ENCODE measurements at places on chromosomes 3 and 15. TPM values are rescaled to one million over a fixed set of nuclear protein-coding genes. Genes with fewer than 3 reads are reported as not detected.
A peak's percentile ranks its signal among the peaks of the same experiment; 100 is the strongest.

- DNase-seq: no peak
Observed at GRCh38 chr3:150453353-150453752, 45.3 kb downstream of the TSC22D2 start.

DNA sequence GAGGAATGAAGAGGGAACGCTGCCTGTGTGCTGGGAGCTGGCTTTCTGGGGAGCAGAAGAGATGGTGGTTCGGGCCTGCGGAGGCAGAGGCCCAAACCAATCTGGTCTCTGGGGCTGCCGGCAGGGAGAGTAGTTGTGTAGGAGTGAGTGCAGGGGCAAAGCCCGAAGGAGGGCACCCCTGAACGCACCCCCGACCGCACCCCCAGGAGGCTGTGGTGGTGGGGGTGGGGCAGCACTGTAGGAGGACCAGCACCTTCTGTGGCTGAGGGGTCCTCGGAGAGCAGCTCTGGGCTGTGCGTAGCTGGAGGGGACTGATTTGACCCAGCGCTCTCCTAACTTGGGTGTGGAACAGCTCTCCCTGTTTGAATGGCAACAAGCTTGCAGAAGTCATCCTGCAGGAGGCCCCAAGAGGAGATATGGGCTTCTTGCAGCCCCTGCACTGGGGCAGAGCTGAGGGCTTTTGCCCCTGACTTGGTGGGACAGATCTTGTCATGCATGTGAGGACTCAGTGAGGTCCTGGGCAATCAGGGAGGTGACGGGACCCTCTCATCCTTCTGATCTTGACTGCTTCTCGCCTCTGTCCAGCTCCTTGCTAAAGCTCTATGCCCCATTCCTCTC lies 26.1 kb downstream of the C15orf39 start:
- DNase-seq: no peak

DNA sequence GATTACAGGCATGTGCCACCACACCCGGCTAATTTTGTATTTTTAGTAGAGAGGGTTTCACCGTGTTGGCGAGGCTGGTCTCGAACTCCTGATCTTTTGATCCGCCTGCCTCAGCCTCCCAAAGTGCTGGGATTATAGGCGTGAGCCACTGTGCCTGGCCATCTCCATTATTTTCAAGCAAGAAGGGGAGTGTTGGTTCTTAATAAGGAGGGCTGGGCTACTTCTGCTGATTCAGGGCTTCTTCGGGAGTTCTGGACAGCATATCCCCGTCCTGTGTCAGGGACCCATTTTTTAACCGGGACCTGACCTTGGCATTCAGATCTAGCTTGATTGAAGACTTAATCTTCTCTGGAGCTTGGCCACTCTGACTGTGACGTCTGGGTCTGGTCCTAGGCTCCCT lies 74.1 kb upstream of the SYN2 start:
- no peak for DNase-seq

GRCh38 chr3:56365905-56366640 lies 102.2 kb downstream of the ERC2 start:
- no peak for DNase-seq

- DNase-seq: peak; percentile 96
Observed at GRCh38 chr3:102006812-102007485, 157.6 kb downstream of the NFKBIZ start.

GRCh38 chr3:188197388-188197847 lies 43.5 kb downstream of the LPP start:
- DNase-seq: no peak

DNA sequence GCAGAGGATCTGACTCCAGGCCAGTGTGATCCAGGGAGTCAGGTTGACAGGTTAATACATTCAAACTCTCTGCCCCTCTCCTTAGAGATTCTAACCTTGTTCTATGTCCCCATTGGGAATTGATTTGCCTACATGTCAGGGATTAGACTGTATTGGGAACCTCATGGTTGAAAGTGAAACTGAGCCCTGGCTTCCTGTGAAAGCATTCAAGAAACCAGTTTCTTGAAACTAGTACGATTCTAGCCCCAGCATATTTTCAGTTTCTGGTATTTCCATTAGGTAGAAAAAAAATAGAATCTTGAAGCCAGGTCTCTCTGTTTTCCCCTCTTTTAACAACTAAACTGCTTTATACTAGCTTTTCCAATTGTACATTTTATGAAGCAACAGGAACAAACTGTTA lies 140.4 kb upstream of the ABI3BP start:
- no peak for DNase-seq

- peak; percentile 22 for DNase-seq
Observed at GRCh38 chr3:183192650-183193300, 30.2 kb upstream of the LAMP3 start.

GRCh38 chr3:30644615-30645014 lies 38.2 kb downstream of the TGFBR2 start:
- peak; percentile 79 for DNase-seq

DNA sequence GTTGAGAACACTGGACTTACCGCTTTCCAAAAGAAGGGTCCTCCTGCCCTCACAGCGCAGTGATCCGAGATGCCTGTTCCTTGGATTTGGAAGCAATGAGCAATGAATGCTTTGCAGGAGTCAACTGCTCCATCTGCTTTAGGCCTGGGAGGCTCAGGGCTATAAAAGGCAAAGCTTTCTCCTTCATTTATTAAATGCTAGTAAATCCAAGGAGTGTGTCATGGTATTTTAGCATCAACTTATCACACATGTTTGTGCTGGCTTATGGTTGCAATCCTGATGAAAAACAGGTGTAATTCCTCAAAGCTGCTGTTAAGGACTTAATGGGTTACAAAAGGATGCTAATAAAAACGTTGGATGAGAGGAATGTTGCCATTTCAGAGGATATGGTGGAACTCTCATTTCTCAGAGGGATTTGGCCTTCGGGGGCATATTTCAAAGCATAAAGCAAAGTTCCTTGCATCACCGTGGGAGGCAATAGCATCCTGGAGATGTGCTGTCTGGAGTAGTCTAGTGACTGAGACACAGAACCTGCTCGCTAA lies 158.5 kb upstream of the TPM1 start:
- DNase-seq: peak; percentile 70

DNA sequence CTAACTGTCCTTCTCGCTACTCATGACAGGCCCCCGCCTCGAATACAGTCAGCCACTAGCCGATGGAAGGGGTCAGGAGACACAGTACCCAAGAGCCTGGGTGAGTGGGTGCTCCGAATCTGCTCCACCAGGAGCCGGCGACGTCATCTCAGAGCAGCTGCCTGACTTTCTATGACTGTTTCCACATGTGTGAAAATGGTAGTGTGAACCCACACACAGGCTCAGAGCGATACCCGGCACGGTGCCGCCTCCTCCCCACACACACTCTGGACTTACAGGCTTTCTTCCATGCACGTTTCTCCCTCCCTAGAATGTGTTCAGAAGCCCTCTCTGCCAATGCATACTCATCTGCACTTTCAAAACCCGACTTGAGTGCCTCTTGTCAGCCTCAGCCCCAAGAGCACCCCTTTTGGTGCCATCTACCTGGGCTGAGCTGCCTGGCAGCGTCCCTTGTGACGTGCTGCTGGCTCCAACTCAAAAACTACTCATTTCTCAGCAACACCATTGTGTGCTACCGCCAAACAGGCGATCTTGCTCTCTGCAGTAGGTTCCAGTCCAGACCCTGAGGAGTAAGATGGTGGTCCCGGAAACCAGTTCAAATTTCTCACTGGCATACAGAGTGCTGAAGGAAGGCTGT lies 29.7 kb downstream of the VGLL4 start:
- no peak for DNase-seq

- DNase-seq: no peak
Observed at GRCh38 chr3:132781922-132782321, 59.7 kb upstream of the NPHP3 start.

DNA sequence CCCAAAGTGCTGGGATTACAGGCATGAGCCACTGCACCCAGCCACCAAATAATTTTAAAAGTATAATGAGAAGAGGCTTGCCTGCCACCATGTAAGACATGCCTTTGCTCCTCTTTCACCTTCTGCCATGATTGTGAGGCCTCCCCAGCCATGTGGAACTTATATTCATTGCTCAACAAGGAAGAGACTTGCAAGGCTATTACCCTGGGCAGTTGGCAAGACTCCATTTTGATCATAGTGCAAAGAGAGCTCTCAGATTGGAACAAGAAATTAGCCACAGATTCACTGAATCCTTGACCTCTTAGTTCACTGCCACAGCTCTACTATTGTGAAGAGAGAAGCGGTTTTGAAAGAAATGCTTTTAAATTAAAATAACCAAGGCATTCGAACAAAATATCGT lies 6.1 kb downstream of the SCAP start:
- no peak for DNase-seq

GRCh38 chr3:189584645-189585044 lies 46.5 kb upstream of the TP63 start:
- no peak for DNase-seq

Gene NPAP1
- total RNA-seq: not detected

Gene SNTN
- not detected for total RNA-seq

Gene ATP13A5
- total RNA-seq: not detected

Gene RBPMS2
- not detected for total RNA-seq

Gene GOLGA8T
- not detected for total RNA-seq

Gene LAMB2
- total RNA-seq: 213 TPM

Gene GHSR
- not detected for total RNA-seq

Gene DPP8
- total RNA-seq: 35.6 TPM

Gene MLH1
- total RNA-seq: 46.7 TPM

Gene GRIP2
- under 0.01 TPM for total RNA-seq

Gene ANKRD34C
- total RNA-seq: not detected

Gene SPSB4
- total RNA-seq: not detected
